Activated T-helper 2 cell treated with anti-CD3 and anti-CD28 coated beads, Interferon-gamma antibody, Interleukin-2, Interleukin-4, amounts not matched to agents 10 μg/mL and 5 μg/mL and 100 μg/mL, durations not matched to agents 14 hours and 24 hours and 36 hours (primary cell): ENCODE measurements at places on chromosomes 5 and 9.

DNA sequence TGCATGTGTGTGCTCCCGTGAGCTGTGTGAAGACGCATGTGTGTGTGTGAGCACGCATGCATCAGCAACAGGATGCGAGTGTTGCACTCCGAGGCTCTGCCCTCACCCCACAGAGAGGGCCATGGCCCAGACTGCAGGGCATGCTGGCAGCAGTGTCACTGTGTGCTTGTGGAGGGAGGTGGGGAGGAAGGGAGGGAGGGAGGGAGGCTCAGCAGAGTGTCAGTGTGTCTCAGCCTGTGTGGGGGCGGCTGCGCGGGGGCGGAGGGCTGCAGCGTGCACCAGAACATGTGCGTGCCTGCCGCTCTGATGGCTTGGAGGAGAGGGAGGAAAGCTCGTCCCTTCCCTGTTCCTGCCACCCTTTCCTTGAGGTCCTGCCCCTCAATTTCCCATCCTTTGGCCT is 5.3 kb downstream of the CAMK2A start:
- H3K27ac ChIP-seq: no peak overlapping the region
- no peak overlapping the region for H3K4me3 ChIP-seq
- H3K4me1 ChIP-seq: no peaks in the 10 kb centered on the region
- no peaks in the 10 kb centered on the region for H3K36me3 ChIP-seq
- DNase-seq: no peak

GRCh38 chr9:136614372-136614922 is 48.3 kb upstream of the EGFL7 start:
- H3K4me1 ChIP-seq: no peaks in the 10 kb centered on the region
- H3K27ac ChIP-seq: no peak overlapping the region
- no peak for DNase-seq
- no peak overlapping the region for H3K4me3 ChIP-seq

DNA sequence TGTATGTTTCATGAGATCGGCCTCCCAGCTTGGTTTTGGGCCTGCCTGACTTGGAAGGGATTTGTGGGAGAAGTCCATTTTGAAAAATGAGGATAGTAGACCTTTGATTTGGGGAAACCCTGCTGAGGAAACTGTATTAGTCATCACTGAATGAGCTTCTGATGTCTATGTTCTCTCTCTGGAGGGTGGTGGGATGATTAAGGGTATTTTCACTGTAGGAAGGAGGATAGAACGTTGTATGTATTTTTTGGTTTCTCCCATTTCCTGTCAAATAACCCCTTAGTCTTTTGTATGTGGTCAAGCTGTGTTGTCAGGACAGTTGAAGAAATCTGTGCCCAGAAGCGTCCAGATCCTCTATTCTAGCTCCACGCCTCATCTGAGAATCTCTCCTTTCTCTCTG is 151.9 kb downstream of the INSYN2B start:
- peaks cover 35% of the 10 kb centered on the region for H3K4me1 ChIP-seq
- no peaks in the 10 kb centered on the region for H3K27me3 ChIP-seq
- no peak overlapping the region for H3K4me3 ChIP-seq
- peaks cover 43% of the 10 kb centered on the region for H3K36me3 ChIP-seq
- H3K27ac ChIP-seq: peak overlapping the region; percentile 14

GRCh38 chr5:66989286-66989685 is 207.3 kb downstream of the CD180 start:
- no peak overlapping the region for H3K27ac ChIP-seq
- peaks cover 17% of the 10 kb centered on the region for H3K27me3 ChIP-seq
- no peak for DNase-seq
- H3K36me3 ChIP-seq: no peaks in the 10 kb centered on the region
- H3K4me3 ChIP-seq: no peak overlapping the region
- H3K4me1 ChIP-seq: peaks cover 11% of the 10 kb centered on the region
